ENCODE measurements at places on chromosomes 16 and 17. TPM values are rescaled to one million over a fixed set of nuclear protein-coding genes. Genes with fewer than 3 reads are reported as not detected.

- no peak for DNase-seq
- H3K36me3 ChIP-seq = peaks cover 22% of the 10 kb centered on the region
Observed at GRCh38 chr17:82729479-82730260, 5.7 kb upstream of the FN3K start.

- H3K27ac ChIP-seq = no peak overlapping the region
- DNase-seq = no peak
- H3K27me3 ChIP-seq = no peaks in the 10 kb centered on the region
- H3K4me1 ChIP-seq = no peaks in the 10 kb centered on the region
Observed at GRCh38 chr16:23163921-23164320, 14.7 kb upstream of the USP31 start.

DNA sequence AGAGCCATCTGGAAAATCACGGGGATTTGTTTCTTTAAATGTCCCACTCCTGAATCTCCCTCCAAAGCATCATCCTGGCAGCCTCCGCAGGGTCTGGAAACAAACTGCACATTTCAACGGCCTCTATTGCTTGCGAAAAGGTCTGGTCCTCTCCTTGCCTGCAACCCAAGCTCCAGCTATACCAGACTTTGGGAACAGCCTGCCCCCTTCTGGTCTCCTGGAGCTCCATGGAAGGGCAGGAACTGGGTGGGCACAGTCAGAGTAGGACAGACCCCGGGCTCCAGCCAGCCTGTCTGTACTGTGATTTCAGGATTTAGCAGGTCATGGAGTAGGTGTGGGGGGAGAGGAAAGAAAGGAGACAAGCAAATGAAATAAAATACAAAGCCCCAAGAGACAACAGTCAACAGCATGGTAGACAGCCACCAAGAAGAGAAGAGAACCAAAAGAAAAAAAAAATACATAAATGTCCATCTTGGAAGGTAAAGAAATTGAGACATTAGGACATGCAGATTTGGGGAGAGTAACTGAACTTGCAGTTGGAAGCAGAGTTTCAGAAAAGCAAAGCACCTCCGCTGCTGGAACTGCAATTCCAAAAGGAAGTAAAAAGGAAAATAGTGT is 2.7 kb downstream of the XYLT1 start:
- no peaks in the 10 kb centered on the region for H3K36me3 ChIP-seq
- no peak overlapping the region for H3K4me3 ChIP-seq
- H3K27me3 ChIP-seq = peaks cover 28% of the 10 kb centered on the region

GRCh38 chr17:15447928-15448579 is 19.4 kb downstream of the CDRT4 start:
- no peak overlapping the region for H3K4me3 ChIP-seq
- no peak for DNase-seq
- H3K27ac ChIP-seq = no peak overlapping the region
- no peaks in the 10 kb centered on the region for H3K4me1 ChIP-seq

GRCh38 chr17:38449364-38449763 is 21.1 kb downstream of the ARHGAP23 start:
- H3K36me3 ChIP-seq = no peaks in the 10 kb centered on the region
- no peak for DNase-seq
- H3K4me1 ChIP-seq = peaks cover 24% of the 10 kb centered on the region
- H3K4me3 ChIP-seq = no peak overlapping the region

The TAC4 gene
- total RNA-seq = not detected

DNA sequence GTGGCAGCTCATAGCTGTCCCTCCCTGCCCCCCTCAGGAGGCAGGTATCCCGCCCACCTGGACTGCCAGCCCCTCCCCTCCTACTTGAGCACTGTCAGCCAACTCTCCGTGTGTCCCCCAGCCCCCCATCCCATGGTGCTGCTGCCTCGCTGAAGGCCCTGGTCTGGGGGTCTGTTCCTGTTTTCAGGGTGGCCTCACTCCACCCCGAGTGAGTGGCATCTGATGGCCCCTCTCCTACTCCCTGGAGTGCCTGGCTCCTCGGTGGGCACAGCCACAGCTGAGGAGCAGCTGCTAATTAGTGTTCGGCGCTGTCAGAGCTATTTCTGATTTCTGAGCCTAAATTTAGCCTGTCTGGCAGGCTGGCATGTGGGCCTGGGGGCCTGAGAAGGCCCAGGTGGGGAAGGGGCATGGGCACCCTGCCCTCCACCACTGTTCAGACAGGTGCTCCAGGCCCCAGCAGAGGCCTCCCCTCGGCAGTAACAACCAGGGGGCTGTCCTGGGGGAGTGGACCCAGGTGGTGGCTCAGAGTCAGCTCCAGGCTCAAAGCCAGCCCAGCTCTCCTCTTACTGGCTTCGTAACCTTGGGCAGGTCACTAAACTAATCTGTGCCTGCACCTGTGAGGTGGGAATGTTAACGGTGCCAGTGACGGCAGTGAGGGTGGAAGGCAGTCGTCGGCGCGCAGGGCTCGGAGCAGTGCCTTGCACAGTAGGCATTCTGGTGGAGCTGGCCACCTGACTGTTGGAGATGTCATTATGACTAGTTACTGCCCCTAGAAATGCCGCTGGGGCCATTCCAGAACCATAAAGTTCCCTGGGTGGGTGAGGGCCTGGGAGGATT is 6.5 kb downstream of the FMNL1 start:
- no peak overlapping the region for H3K4me3 ChIP-seq
- H3K27me3 ChIP-seq = no peaks in the 10 kb centered on the region
- H3K27ac ChIP-seq = no peak overlapping the region
- no peak for DNase-seq

The KCNH6 gene
- total RNA-seq = not detected

GRCh38 chr16:50841081-50841886 is 99.4 kb downstream of the CYLD start:
- H3K27me3 ChIP-seq = peaks cover 35% of the 10 kb centered on the region
- no peaks in the 10 kb centered on the region for H3K4me1 ChIP-seq
- no peak overlapping the region for H3K27ac ChIP-seq
- H3K4me3 ChIP-seq = peak overlapping the region; percentile 26

DNA sequence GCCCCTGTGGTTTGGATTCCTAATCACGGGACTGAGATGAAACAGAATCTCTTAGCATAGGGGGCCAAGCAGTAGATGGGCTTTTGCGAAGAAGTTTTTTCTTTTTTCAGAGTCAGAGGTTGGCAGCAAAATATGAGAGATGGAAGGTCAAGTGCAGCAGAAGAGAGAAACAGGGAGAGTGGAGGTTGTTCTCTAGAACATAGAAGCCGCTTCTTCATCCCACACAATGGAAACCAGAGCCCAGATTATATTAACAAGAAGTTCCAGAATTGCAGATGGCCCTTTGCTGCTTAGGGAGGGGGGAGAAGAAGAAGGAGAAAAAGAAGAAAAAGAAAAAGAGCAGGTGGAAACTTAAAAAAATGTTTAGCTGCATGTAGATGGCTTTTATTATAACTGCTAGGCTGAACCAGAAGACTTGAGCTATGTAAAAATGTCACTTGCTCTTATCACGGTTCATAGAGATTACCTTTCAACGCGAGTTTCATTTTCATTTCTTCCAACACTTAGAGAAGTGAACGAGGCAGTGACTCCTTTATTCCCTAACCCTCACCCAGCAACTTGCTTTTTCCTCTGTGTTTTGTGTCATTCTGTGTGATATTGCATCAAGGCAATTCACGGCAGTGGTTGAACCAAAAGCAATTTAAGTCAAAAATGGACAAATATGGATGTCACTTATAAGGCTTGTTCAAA is 737.5 kb downstream of the WWOX start:
- no peaks in the 10 kb centered on the region for H3K4me1 ChIP-seq
- no peaks in the 10 kb centered on the region for H3K36me3 ChIP-seq
- H3K27me3 ChIP-seq = no peaks in the 10 kb centered on the region

The SLC16A6 gene
- 0.67 TPM for total RNA-seq

DNA sequence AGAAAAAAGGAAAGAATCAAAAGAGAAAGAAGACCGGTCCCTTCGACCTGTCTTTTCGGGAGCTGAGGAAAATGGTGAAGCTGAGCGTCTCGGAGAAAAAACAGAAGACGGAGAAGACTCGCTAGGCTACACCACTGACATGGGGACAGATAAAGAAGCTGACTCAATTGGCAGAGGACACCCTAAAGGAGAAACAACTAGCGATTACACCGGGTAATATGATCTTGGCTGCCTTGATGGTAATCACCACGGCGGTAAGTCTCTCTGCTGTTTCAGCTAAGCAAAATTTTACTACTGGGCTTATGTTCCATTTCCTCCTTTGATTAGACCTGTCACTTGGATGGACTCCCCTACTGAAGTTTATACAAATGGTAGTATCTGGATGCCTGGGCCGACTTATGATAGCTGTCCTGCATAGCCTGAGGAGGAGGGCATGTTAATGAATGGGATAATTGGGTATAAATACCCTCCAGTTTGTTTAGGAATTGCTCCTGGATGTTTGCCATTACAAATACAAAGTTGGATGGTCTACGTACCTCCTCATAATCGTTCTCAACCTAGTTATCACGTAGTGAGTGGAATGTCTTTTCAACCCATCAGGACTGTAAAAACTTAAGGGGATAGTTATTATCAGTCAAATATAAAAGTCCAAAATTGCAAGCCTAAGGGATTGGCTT is 24.1 kb downstream of the ALOX15B start:
- H3K4me3 ChIP-seq = peak overlapping the region; percentile 27
- H3K36me3 ChIP-seq = no peaks in the 10 kb centered on the region
- no peak overlapping the region for H3K27ac ChIP-seq
- DNase-seq = no peak
- peaks cover 14% of the 10 kb centered on the region for H3K27me3 ChIP-seq

DNA sequence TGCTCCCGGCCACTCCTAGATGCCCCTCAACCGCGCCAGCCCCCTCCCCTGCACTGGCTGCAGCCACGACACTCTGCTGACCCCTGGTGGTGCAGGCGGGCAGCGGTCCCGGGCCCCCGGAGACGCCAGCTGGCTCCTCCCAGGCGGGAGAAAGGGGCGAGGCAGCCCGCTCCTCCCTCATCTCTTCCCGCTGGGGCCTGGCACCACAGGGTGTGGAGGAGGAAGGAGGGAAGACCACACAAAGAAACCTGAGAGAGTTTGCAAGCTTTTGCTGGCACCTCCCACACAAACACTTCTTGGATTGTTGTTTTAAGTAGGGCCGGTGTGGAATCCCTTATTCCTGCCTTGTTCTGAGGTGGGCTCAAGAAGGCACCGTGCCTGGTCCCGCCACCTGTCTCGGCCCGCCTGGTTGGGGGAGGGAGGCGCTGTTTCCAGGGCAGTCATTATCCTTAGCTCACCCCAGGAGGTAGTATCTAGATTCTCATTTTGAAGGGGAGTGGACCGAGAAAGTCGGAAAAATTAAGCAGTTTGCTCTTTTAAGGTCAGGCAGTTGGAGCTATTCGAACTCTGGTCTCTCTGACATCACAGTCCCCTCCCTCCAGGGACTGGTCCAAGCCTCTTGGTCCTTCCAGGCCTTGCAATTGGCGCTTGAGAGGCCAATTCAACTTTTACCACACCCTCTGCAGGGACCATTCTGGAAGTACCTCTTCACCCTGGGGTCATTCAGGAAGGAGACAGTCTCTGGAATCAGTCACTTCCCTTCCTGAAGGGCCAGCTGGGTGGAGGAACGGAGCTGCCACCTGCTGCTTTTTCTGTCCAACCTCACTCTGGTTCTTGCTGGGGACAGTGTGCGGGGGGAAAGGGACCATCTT is 959 bp upstream of the ANKRD13B start:
- peaks cover 72% of the 10 kb centered on the region for H3K4me1 ChIP-seq
- no peaks in the 10 kb centered on the region for H3K36me3 ChIP-seq
- H3K27ac ChIP-seq = peak overlapping the region; percentile 83
- peak overlapping the region; percentile 97 for H3K4me3 ChIP-seq
- peak; percentile 98 for DNase-seq
- no peaks in the 10 kb centered on the region for H3K27me3 ChIP-seq

DNA sequence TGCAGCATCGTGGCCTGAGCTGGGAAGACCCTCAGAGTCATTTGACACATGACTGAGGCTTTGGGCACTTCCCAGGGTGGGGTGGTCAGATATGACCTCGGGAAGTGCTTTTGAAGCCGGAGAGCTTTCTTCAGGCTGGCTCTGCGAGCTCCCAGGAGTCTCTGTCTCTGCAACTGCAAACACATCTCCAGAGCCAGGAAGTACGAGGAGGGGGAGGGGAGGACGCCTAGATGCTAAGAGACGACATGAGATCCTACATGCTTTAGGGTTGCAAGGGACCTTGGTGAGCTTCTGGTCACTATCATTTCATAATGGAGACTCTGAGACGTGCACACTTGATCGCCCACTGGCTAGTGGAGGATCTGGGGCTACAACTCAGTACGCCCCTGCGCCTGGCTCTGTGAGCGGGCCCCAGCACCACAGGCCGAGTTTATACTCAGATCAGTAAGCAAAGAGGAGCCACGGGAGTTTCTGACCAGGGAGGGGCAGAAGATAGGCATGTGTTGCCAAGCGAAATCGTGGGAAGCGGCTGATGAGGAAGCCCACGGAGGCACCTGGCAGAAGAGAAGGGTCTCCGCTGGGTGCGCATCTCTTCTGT is 527 bp upstream of the MGAT5B start:
- H3K36me3 ChIP-seq = no peaks in the 10 kb centered on the region
- peak overlapping the region; percentile 44 for H3K4me3 ChIP-seq
- no peak for DNase-seq
- H3K27me3 ChIP-seq = peaks cover 17% of the 10 kb centered on the region
